ENCODE measurements at places on chromosomes 12 and 14.

DNA sequence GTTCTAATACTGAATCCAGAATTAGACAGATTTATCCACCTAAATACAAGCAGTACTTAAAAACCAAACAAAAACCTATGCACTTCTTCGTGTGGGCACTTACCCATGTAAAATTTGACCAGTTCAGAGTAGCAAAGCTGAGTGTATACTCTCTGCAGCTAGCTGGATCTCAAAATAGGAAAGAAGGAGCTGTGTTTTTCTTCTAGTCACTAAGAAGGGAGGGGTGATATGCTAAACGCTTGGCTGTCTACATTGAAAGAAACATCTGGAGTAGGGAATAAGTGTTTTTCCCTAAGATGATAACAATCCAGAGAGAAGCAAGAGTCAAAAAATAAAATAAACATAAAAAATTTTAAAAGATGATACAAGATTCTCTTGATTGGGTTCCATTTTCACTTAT is 20.0 kb downstream of the RBMS2 start:
- DNase-seq = no peak

DNA sequence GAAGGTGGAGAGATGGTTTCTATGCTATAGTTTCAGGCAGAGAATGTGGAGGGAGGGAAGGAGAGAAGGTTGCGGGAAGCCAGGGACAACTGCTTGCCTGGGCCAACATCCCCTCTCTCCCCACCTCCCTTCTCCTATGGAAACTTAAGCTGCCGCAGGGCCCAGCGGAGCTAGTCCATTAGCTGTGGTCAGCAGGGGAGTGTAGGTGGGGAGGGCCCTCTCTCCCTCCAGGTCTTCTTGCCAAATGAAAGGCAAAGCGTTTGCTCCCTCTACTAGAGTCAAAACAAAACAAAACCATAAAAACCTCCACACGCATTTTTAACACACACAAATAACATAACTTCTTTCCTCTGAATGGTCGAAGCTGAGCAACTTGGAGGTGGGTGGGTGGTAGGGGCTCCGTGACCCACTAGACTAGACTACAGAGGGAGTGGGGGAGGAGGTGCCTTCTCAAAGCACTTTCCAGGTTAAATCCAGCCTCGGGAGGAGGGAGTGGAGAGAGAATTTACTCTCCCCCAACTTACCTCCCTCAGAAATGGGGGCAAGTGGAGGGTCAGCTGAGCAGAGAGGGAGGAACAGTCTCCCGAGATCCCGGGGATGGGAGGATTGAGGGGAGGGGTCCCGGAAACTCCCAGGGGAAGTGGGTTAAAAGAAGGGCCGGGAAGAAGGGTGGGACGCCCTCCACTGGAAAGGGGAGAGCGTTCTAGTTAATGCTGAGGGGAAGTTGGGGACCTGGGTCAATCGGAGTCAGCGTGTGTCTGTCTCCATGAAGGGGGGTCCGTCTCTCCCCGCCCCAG is 4.6 kb upstream of the CACNB3 start:
- DNase-seq = no peak

DNA sequence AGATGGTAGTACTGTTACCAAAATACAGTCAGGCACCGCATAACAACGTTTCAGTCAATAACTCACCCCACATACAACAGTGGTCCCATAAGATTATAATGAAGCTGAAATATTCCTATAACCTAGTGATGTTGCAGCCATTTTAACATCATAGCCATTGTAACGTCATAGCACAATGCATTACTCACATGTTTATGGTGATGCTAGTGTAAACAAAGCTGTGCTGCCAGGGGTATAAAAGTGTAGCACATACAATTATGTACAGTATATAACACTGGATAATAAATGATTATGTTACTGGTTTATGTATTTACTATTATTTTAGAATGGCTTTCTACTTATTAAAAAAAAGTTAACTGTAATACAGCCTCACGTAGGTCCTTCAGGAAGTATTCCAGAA is 37.0 kb downstream of the GPR137C start:
- no peak for DNase-seq

- DNase-seq = no peak
Measured at GRCh38 chr12:24278832-24279231, 329.4 kb upstream of the SOX5 start.

GRCh38 chr14:21902561-21903181 is 229.1 kb upstream of the OR4E1 start:
- DNase-seq = peak; percentile 20

DNA sequence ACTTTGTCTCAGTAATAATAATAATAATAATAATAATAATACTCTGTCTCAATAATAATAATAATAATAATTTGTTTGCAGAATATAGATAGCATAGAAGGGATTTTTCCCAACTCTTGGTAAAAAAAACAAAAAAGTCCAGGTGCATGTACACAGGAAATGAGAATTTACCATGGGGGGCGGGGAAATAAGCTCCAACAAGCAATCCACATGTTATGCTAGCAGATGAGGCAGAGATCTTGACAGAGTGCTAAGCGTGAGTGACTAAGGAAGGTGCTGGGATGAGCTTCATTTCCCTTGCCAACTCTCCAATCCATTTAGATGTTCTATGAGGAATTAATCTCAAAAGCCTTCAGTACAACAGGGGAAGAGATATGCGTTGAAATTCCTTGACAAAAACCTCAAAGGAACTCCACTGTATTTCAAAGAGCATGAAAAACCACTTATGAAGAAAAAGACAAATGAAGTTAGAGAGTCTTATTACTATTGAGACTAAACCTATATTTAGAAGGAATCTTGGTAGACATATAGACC is 44.9 kb upstream of the GTF2A1 start:
- DNase-seq = no peak

GRCh38 chr12:48779869-48780268 is 9.0 kb downstream of the ADCY6 start:
- DNase-seq = no peak

DNA sequence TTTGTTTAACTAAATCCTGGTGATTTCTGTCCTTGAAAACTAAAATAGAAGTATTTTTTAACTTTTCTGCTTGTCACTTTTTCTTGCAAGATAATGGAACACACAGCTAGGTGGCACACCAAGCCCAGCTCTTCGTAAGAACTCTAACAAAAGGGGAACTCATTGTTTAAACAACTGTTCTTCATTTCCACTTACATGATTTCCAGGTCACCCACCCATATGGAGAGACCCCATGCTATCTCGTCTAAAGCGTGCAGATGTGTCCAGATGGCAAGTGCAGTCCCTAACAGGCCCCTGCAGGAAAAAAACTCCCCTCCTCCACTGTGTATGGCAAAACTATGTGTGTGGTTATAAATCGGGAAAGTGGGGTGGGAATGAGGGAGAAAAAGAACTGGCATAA is 43.3 kb upstream of the NT5DC3 start:
- peak; percentile 7 for DNase-seq

DNA sequence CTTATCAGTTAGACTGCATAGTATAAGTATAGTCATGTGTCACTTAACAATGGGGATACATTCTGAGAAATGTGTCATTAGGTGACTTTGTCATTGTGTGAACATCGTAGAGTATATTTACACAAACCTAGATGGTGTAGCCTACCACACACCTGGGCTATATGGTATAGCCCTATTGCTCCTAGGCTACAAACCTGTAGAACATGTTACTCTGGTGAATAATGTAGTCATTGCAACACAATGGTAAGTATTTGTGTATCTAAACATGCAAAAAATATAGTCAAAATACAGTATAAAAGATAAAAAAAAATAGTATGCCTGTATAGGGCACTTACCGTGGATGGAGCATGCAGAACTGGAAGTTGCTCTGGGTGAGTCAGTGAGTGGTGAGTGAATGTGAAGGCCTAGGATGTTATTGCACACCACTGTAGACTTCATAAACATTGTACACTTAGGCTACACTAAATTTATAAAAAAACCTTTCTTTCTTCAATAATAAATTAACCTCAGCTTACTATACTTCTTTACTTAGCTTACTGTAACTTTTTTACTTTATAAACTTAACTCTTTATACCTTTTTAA is 40.3 kb upstream of the ANKS1B start:
- DNase-seq = no peak

GRCh38 chr12:569091-569676 is 94.1 kb downstream of the NINJ2 start:
- DNase-seq = no peak

GRCh38 chr12:126907900-126908764 is 1358.8 kb upstream of the TMEM132C start:
- DNase-seq = no peak

DNA sequence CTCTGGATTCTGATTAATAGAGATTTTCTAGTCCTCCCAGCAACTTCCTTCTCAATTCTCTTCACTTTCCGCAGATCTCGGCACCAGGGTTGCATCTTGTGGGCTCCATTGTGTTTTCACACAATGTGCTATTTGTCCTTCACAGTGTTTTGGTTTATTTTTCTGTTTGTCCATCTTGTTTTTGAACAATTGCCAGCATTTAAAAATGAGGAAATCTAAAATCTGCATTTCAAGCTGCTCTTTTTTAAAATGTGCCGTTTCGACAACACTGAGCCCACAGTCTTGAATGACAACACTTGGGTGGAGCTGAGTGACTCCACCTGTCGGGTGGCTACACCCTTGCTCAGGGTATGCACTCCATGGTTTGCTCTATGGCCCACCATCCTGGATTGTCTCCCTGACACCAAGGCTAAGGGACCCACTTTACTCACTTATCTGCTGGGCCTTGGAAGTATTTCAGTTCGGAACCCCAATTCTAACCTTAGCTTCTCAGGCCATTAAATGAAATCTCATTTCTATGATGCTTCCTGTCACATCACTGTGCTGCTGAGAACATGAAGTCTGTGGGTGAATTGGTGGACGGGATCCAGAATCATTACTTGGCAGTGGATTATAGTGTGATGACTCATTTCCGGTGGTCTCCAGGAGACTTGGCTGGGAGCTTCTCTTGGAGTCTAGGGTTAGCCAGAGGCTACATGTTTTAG is 3.4 kb upstream of the MYRFL start:
- no peak for DNase-seq

DNA sequence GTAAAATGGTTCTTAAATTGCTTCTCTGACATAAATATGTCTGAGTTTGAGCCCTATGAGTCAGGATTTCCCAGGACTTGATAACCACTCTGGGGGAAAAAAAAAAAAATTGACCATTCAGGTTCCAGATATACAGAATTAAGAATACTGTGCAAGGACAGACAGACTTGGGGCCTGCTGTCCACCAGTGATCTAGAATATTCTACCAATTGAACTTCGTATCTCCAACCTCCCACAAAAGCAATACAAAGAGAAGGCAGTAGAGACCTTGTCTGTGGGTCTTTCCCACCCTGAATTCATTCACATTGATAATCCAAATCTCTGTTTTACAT is 4.1 kb downstream of the SINHCAF start:
- DNase-seq = no peak

DNA sequence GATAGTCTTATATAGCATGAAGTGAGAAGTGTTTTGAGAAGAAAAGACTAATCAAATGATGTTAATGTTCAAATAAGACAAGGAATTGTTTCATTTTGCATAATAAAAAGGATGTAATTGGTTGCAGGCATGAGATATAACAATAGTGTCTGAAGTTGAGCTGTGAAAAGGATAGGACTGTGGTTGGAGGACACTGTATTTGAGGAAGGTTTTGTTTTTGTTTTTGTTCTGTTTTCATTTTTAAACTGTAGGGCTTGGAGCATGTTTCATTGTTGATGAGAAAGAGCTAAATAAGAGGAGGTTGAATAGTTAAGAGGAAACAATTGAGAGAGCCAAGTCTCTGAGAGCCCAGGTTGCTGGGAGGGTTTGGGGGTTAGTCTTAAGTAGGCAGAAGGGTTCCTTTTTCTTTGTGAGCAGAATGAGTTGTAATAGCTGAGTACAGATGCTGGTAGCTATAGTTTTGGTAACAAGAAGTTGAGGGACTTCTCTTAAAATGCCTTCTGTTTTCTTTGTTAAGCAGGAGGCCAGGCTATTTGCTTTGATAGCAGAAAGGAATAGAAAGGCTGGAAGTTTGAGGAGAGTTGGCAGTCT is 58.4 kb downstream of the CCDC91 start:
- DNase-seq = no peak

DNA sequence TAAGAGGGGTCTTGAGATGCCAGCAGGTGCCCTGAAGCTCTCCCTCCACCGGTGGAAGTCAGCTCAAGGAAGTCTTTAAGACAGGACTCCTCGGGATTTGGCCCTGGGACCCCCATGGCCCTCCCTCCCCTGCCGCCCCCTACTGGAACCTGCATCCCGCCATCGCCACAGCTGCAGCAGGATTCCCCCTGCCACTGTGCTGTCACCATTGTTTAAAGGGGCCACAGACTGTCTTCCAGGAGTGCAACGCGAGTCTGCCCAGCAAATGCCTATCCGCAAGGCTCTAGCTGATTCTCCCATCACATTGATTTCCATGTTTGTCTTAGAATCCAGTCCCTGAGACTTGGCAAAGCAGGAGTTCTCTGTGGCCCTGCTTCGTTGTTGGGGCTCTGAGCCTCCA is 770.8 kb upstream of the ALG10B start:
- no peak for DNase-seq

- no peak for DNase-seq
Measured at GRCh38 chr12:39467432-39467870, 24.5 kb upstream of the KIF21A start.

DNA sequence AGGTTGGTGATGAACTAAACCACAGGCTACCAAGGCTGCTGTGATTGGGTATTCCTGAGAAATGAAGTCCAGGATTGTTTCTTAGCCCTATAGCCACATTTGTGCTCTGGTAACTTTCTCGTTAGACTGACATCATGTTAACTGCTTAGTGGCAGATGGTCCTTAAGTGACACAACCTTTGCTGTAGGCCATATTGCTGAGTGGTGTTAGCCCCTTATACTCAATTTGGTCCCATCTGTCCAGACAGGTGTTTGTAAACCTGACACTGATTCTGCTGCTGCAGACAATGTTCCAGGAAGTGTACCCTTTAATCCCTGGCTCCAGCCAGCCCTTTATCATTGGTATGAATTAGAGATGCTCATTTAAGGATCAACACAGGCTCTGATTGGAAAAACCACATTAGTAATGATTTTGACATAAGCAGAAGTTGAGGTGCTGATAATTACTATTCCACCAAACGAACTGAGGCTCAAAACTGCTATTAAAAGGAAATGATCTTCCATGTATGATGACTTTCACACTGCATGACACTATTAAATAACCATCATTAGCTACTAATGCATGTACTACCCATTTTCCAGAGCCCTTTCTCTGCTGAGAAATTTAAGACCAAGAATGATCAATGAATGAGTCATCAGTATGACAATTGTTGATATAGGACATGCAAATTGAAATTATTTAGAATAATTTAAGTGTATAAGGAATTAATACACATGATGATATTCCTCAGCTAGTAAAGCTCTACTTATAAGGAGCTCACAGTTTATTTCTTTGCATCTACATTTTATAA is 3.6 kb upstream of the SSTR1 start:
- no peak for DNase-seq

DNA sequence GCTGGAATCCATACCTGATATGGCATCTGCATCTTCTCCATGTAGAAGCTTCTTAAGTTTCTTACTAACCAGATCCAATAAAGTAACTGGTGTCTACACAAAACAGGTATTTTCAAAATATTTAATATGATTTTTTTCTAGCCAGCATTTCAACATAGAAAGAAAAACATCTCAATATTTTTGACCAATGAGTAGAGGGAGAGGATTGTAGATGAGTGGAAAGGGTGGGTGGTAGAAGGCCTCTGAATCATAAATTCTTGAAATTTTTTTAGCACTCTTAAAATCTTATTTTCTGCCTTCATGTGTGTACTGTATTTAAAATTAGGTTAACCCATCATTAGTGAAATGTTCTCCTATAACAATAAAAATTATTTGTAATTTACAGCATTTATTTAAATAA is 18.0 kb downstream of the DEPDC4 start:
- no peak for DNase-seq

Measured in stimulated activated naive CD4-positive, alpha-beta T cell treated with Interleukin-2 at 50 U/mL for 16 hours (primary cell).